ENCODE measurements at places on chromosomes 7 and 10. TPM values are rescaled to one million over a fixed set of nuclear protein-coding genes. Genes with fewer than 3 reads are reported as not detected.

DNA sequence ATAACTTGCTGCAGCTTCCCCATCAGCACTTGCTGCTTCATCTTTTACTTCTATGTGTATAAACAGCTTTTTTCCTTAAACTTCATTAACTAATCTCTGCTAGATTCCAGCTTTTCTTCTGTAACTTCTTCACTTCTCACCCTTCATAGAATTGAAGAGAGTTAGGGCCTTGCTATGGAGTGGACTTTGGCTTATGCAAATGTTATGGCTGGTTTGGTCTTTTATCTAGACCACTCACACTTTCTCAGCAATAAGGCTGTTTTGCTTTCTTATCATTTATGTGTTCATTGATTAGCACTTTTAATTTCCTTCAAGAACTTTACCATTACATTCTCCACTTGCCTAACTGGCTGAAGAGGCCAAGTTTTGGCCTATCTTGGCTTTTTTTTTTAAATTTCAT lies 64.2 kb upstream of the HELLS start:
- no peak for DNase-seq

- no peak for DNase-seq
Measured at GRCh38 chr7:66769833-66770512, 29.4 kb downstream of the RABGEF1 start.

Gene FAM25A
- polyA plus RNA-seq, result not detected

DNA sequence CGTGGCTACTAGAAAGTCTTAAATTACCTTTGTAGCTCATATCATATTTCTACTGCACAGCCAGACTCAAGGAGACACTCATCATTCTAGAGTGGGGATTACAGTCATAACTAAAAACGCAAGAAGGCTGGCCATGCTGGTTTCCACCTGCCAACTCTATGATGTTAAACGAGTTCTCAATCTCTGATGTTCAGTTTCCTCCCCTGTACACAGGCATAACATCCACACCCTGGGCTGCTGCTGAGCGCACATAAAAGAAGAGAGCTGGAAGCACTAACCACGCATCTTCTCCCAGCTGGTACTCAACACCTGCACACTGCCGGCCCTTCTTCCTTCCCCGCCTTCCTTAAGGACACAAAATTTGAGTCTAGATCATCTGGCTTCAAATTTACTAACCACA lies 60.5 kb downstream of the SORBS1 start:
- DNase-seq, result no peak

GRCh38 chr10:3853547-3854303 lies 68.7 kb upstream of the KLF6 start:
- peak; percentile 65 for DNase-seq
